ENCODE measurements at places on chromosomes 1 and 21. TPM values are rescaled to one million over a fixed set of nuclear protein-coding genes. Genes with fewer than 3 reads are reported as not detected.
A peak's percentile ranks its signal among the peaks of the same experiment; 100 is the strongest.

MFAP2 gene
- not detected for total RNA-seq

HNRNPR gene
- 114 TPM for total RNA-seq

PRAMEF9 gene
- total RNA-seq, result not detected

AQP10 gene
- total RNA-seq, result not detected

LIN28A gene
- total RNA-seq, result not detected

NEGR1 gene
- total RNA-seq, result 1.3 TPM

DNA sequence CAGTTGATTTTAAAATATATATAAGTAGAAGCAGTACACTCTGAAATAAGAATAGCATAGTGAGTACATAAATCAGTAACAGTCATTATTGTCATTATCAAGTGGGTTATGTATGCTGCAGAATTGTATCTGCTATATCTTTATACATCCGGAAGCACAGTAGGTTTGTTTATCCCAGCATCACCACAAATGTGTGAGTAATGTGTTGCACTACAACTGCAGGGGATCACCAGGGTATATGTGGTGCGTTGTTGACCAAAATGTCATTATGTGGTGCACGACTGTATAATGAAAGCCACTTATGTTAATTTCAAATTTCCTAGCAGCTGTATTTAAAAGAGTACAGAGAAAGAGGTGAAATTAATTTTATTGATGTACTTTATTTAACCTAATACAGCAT, 87.7 kb upstream of the GADD45A start:
- DNase-seq, result peak; percentile 79

DNA sequence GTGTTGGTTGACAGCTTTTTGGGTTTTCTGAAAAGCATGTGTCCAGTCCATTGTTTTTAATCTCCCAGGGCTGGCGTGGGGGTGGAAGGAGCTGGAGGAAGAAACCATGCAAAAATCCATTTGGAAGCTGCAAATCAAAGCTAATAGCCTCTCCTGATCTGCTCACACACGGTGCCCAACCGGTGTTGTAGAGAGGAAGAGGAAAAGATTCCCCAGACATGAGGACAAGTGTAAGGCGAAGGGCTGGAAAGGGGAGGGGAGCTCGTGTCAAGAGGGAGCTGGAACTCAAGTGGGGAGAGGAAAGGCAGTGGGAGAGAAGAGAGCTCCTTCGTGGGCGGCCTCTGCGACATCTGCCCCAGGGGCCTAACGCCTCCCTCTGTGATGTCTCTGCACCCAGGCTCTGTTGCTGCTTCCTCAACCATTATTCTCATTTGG, 112.3 kb upstream of the IRF2BP2 start:
- DNase-seq, result no peak

- DNase-seq, result peak; percentile 37
Measured at GRCh38 chr1:55636696-55637095, 421.5 kb upstream of the USP24 start.

GRCh38 chr1:179177615-179178014, 51.9 kb downstream of the ABL2 start:
- no peak for DNase-seq

GRCh38 chr1:38929054-38929453, 12.6 kb downstream of the RHBDL2 start:
- no peak for DNase-seq

- DNase-seq, result no peak
Measured at GRCh38 chr1:217574265-217574949, 56.5 kb downstream of the GPATCH2 start.

GRCh38 chr1:214014730-214015129, 27.0 kb downstream of the PROX1 start:
- no peak for DNase-seq

DNA sequence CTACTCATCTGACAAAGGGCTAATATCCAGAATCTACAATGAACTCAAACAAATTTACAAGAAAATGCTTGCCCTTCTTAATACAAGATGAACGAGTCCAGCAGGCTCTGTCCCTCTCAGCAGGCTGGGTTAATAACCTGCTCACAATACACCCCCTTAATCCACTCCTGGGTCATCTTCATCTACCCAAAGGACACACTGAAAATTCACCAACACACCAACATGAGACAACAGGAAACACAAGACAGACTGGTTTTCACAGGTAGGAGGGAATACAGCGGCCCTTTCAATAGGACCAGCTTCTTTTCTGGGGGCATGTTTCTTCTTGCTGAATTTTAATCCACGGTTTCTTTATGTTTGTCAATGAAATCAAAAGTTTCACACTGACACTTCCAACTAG, 44.6 kb downstream of the SUSD4 start:
- no peak for DNase-seq

GRCh38 chr1:200182701-200183100, 155.2 kb downstream of the NR5A2 start:
- peak; percentile 61 for DNase-seq

DNA sequence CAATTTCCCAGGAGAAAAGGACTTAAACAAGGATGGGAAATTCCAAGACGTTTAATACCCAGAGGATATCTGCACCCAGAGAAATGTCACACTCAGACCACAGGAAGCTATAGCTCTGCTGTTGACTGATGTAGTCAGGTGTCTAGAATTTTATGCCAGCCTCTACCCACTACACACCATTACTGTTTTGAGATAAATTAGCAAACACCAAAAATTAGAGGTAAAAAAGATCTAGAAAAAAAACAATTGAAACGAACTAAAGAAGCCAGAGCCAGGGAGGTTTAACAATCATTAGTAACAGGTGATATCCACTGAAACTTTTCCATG, 519.9 kb downstream of the SMYD3 start:
- DNase-seq, result no peak

DNA sequence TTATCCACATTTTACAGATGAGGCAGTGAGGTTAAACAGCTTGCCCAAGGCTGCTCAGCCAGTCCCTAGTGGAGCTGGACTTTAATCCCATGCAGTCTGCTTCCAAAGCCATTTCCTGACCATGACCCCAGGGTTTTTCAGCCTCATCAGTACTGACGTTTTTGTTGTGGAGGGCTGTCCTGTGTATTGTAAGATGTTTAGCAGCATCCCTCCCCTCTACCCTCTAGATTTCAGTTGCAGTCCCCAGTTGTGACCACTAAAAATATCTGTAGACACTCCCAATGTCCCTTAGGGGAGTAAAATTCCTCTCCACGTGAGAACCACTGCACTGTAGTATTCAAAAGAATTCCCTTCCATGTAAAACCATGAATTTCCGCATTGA, 30.2 kb upstream of the C1orf105 start:
- no peak for DNase-seq

GRCh38 chr1:9069326-9070100, at the start of gene SLC2A5:
TSS of gene SLC2A5 (minus strand) at chr1:9069635. CDS start at chr1:9069536, 99 bp downstream.
- DNase-seq, result no peak

DNA sequence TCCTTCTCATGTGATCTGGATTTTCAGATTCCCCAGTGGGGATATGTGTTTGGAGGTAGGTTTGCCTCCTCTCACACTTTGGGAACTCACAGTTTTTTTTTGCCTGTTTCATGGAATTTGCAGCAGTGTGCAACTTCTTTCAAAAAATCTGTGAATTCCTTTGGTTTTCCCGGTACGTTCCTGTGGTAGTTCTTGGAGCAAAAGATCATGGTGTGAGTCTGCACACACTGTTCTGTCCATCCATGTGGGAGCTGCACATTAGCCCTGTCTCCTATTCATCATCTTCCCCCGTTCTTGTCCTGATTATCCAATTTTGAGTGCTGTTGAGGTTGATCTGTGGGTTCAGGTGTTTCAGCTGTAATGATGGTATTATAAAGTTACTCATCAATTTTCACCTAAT, 30.3 kb upstream of the TACSTD2 start:
- DNase-seq, result no peak

GRCh38 chr1:205032508-205032907, 10.5 kb upstream of the CNTN2 start:
- DNase-seq, result no peak

DNA sequence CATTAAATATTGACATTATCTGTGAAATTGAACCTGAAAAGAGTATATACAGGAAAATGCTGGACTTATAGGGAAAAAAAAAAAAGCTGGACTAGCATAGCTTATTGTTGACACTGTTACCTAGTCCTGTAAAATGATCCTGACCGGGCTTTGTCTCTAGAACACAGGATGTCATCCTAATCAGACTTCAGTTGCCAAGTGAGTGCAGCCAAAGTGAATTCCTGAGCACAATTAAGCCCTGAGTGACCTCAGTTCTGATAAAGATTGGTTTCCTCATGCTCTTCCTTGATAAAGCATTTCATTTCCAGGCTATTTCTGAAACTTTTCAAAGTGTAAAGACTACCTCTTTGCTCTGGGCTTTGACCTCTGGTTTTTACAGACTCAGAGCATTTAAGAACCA, 19.8 kb downstream of the SELP start:
- no peak for DNase-seq

- DNase-seq, result peak; percentile 53
Measured at GRCh38 chr1:149937759-149938158, 1.1 kb upstream of the MTMR11 start.

GRCh38 chr1:36322786-36323635, 434 bp downstream of the EVA1B start:
- peak; percentile 49 for DNase-seq

DNA sequence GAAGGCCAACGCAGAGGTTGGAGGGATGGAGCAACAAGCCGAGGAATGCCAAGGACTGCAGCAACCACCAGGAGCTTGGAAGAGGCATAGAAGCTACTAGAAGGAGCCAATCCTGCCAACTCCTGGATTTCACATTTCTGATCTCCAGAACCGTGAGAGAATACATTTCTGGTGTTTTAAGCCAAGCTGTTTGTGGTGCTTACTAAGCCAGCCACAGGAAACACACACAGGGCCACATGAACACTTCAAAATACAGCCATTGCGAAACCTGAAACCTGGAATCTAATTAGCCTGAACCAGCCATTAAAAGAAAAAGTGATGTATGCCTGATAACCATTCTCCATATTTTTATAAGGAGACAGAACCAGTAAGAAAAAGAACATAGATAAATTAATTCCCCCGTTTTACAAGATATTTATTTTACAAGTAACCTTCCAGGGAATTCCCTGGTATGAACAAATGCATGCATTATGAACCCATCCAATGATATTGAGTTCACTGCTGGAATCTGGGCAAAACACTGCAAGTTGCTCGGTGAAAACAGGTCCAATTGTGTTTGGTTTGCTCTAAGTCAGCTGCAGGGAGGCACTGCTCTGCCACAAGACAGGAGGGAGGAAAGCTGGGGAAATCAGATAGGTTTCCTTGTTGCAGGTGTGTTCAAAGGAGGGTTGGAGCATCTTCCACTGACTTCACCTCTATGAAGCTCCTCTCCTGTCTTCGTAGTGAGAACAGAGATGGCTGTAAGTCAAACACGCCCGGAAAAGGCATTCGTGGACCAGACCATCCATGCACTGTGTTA, 70.2 kb downstream of the ETS2 start:
- peak; percentile 73 for DNase-seq

- DNase-seq, result no peak
Measured at GRCh38 chr21:36706951-36707762, 8.2 kb downstream of the SIM2 start.

DNA sequence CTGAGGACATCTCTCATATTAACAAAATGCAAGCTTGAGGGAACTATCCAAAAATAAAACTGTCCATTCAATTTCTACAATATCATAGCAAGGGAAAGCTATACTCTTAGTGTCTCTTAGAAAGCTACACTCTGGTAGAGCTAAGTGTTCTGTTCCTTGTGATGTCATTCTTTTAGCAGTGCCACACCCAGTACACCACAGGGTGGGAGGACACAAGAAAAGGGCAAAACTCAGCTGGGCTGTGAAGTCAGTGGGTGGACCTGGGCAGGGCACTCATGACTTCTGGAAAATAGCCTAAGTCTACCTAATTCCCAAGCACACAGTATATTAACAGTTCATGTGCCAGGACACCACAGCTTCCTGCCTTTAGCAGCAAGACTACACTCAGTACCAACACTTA, 42.2 kb upstream of the TNFSF4 start:
- DNase-seq, result no peak

- peak; percentile 16 for DNase-seq
Measured at GRCh38 chr1:115648717-115649691, 7.2 kb downstream of the VANGL1 start.

Measured in M059J (cell line).